ENCODE measurements at places on chromosomes 5 and 9.

DNA sequence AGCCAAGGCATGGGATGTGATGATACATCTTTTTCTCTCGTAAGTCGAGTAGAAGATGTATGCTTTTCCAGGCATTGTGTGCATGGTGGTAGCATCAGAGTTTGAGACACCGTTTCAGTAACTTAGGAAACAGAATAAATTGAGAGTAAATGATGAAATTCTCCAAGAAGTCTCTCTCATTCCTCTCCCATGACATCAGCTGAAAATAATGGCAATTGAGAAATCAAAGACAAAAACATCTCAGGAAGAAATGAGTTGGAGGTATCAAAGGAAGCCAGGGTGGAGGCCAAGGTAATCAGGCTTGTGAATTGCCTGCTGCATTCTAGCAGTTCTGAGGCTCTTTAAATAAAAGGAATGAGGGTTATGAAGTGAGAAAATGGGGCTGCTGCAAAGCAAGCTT is 53.9 kb downstream of the SGCD start:
- DNase-seq = peak; percentile 6

- peak; percentile 45 for DNase-seq
Observed at GRCh38 chr9:14311956-14312685, 1.8 kb downstream of the NFIB start.

DNA sequence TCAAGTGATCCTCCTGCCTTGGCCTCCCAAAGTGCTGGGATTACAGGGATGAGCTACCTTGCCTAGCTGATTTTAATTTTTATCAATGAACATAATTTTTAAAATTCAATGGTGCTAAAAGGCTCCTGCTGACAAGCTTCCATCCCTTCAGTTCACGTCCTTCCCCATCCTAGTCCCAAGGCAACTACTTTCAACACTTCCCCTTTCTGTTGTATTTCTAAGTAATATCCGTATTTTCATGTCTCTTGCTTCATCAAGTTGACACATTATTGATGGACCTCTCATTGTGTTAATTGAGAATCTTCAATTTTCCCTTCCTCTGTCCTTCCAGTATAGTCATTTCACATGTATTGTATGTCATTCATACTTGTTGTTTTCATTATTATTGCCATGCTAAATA is 93.8 kb upstream of the RASGRF2 start:
- DNase-seq = no peak

DNA sequence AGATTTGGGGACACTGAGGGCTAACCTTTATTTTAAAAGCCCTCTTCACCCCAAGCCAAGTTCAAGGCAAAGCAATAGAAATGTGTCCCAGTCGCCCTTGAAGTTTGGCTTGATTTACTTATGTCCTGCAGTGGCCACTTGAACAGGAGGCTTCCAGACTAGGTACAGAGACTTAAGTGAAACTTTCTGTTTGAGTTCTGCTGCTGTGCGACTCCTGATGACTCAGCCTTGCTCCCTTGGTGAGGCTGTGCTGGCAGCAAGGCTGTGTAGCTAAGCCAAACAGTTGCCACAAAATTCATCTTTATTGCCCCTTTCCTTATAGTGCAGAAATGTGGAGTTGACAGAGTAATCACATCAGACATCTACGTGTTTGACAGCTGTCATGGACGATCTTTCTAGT is 68.8 kb upstream of the NTRK2 start:
- DNase-seq = no peak

DNA sequence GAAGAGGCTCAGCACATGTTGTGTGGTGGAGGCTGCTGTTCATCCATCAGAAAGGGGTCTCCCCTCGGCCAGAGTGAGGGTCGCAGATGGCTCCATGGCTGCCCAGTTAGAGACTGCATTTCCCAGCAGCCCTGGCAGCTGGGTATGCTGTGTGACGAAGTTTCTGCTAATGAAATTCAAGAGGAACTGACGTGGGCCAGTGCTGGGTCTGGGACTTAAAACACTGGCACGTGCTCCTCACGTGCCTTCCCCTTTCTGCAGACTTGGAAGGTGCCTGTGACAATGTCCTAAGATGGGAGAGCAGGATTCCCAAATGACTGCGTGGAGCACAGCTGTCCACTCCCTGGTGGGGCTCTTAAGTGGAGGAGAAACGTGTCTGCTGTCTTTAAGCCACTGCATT is 114.5 kb upstream of the RAPGEF1 start:
- DNase-seq = no peak

DNA sequence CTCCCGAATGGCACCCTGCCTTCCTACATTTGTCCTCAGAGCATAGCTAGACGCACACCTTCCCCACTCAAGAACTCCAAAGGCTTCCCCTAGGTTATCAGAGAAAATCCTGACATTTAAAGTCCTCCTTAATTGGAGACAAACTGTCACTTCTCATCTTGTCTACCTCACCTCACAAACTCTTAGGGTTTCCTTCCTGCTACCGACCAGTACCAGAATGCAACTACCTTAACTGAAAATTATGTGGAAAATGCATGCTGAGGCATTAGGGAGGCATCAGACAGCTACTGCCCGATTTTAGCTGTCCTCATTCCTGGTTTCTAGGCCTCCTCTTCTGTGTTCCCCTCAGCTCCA is 17.9 kb upstream of the TNIP1 start:
- no peak for DNase-seq

DNA sequence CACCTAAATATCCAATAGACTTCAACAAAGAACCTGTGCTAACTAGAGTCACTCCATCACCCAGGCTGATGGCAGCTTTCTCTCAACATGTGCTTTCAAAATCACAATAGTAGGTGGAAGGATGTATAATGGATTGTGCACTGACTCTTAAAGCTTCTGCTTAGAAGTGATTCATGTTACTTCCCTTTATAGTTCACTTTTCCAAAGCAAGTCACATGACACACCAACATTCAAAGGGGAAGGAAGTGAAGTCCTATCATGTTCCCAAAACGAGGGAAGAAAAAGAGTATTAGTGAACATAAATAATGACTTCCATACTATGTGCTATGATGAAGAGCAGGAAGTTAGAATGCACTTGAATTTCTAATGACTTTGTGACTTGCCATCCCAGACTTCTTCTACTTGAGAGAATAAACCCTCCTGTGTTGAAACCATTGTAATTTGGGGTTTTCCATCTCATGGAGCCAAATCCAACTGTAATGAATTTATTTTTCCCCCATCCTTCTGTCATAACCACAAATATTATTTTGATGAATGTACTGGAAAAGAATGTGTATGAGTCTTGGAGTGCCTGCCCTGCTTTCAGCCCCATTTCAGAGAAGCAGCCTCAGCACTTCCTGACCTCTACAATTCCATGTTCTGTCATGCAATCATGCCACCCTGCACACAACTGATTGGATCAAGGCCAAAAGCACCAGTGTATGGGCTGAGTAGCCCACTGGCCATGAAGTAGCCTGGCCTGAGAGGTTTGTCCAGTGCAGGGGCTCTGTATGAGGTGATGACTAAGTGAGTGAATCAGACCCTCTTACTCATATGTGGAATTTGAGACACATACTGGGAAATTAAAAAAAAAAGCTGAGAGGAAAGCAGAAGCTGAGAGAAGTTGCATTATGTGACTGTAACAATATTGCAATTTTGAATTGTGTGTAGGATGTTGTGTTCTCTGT is 525.9 kb upstream of the CLINT1 start:
- peak; percentile 75 for DNase-seq

GRCh38 chr9:113355040-113355596 is 5.8 kb downstream of the BSPRY start:
- DNase-seq = no peak

GRCh38 chr9:37916471-37917312 is 12.8 kb upstream of the SLC25A51 start:
- DNase-seq = no peak

Measured in Caki2 (cell line).